CD14-positive monocyte (primary cell): ENCODE measurements at places on chromosomes 12 and 14.
A peak's percentile ranks its signal among the peaks of the same experiment; 100 is the strongest.

- no peak for DNase-seq
Measured at GRCh38 chr14:53151523-53152183, 1.5 kb downstream of the DDHD1 start.

GRCh38 chr14:94363151-94363624, 25.2 kb downstream of the SERPINA1 start:
- DNase-seq: no peak

DNA sequence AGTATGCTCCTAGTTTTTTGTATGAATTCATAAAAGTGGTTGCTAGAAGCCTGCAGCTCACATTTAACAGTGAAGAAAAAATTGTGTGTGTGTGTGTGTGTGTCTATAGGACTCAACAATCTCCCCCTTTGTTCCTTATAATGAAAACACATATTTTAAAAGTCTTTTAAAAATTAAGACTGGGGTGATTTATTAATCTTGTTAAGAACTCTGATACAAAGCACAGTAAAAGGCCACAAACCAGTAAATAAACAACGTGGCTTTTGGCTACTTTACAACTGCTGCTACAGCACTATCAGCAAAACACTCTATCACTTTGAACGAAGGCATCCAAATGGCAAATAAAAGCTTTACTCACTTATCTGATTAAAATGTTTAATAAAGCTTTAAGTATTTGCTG, 594 bp upstream of the VCPKMT start:
- DNase-seq: no peak

DNA sequence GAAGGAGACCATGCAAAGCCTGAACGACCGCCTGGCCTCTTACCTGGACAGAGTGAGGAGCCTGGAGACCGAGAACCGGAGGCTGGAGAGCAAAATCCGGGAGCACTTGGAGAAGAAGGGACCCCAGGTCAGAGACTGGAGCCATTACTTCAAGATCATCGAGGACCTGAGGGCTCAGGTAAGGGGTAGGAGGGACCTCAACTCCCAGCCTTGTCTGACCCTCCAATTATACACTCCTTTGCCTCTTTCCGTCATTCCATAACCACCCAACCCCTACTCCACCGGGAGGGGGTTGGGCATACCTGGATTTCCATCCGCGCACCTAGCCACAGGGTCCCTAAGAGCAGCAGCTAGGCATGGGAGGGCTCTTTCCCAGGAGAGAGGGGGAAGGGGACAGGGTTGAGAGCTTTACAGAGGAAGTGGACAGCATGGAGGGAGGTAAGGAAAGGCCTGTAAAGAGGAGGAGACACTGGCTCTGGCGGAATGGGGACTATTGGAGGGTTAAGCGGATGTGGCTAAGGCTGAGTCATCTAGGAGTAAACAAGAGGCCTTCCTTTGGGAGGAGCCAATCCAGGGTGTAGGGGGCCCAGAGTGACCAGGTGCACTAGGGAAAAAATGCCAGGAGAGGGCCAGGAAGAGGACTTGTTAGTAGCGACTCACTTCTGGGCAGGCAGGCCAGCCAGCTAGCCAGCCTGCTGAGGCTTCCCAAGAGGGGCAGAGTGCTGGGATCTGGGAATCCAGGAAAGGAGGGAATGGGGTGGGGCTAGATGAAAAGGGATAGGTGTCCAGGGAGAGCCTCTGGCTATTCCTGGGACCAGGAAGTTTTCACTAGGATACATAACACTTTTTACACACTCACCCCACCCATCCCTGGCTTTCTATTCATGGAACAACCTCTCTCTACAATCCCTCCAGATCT, 754 bp downstream of the KRT18 start:
- DNase-seq: peak; percentile 6

DNA sequence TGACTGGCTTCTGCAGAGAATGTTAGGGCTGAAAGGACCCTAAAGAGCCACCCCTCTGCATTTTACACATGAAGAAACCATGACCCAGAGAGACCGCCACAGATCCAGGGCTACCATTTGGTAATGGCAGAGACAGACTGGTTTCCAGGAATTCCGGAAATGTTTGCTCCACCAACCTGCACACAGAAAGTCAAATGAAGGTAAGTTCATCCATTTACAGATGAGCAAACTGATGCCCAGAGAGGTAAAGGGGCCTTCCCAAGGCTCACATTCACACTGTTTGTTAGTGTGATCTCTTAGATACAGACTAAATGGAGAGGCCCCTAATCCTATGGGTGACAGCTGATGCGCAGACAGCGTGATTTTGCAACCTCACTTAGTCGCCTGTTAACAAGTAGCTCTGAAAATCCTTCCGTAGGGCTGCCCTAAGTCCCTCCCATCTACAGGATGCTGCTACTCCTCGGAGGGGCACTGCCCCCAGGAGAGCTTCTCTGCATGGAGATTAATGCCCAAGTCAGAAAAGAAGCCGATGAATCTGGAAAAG, 33.8 kb downstream of the ZFP36L1 start:
- DNase-seq: no peak

DNA sequence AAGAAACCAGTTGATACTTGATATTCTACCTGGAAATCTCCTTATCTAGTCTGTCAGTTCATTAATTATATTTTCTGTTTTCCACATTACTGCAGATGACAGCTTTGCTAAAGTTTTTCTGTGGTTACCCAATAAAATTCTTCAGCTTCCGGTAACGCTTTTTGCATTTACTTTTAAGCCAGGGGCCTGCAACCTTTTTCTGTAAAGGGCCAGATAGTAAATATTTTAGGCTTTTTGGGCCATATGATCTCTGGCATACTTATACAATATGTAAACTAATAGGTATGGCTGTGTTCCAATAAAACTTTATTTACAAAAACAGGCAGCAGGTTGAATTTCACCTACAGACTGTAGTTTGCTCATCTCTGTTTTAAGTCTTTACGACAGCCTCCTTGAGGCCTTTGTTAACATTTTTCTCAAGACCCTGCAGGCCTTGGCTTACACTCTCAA, 48.3 kb downstream of the SPATS2 start:
- no peak for DNase-seq

DNA sequence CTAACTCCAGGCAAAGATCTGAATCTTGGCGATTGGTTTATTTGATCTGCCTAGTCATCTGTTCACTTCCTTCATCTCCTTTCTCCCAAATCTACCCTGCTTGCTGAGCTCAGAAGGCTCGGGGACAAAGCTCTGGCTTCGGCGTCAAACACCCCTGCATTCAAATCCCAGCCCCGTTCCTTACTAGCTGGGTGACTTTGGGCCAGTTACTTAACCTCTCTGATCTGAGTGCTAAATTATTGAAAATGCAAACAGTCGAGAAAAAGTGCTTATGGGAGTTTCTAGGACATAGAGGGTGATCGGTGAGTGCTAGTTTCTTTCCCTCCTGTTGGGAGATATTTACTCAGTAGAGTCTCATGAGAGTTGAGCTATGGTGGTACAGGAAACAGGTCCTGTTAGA, 121.2 kb upstream of the RFLNA start:
- DNase-seq: no peak
